ENCODE measurements at places on chromosomes 6 and 20.
A peak's percentile ranks its signal among the peaks of the same experiment; 100 is the strongest.

- peak; percentile 45 for DNase-seq
Measured at GRCh38 chr20:23245553-23246181, 104.9 kb upstream of the NXT1 start.

DNA sequence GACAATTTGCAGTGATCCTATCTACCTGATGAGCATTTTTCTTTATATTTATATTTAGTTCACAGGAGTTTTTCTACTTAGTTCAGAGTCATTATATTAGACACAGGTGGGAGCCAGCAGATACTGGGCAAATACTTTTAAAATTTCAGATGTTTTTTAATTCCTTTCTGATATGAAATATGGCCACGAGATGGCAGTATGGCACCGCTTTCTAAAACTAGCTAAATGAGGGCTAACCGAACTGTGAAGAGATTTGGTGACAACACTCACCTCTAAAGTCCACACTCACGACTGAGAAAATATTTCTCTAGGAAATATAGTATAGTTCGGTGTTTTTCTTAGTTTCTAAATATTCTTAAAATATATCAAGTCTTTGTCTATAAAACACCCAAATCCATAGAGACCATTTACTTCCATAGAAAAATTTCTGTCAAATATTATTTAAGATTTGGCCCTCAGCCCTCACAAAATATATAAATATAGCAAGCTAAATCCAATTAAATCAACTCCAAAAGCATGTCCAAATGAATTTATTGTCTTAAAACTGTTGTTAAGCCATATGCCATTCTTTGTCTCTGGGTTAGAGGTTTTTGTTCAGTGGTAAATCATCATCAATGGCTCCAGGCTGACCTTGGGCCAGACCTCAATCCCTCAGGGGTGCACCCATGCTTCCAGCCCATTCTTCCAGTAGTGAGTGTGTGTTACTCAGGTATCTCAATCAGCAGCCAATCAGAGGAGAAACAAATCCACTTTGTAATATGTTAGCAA, 63.6 kb downstream of the HUS1B start:
- peak; percentile 34 for DNase-seq

DNA sequence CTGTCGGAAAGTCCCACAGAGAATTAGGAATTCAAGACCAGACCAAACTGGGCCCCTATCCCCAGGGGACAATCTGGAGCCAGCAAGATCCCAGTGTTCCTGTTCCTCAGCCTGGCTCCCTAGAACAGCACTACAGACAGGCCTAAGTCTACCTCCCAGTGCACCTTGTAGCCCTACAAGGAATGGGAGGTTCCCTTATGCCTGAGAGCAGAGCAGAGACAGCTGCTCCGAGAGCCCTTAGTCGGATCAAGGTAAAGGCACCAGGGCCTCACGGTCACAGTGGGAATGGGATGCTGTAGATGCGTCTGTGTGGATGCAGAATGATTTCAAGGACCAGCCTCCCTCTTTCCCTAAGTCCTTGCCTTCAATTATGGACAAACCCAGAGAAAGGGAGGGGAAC, 204.5 kb upstream of the STXBP5 start:
- no peak for DNase-seq

DNA sequence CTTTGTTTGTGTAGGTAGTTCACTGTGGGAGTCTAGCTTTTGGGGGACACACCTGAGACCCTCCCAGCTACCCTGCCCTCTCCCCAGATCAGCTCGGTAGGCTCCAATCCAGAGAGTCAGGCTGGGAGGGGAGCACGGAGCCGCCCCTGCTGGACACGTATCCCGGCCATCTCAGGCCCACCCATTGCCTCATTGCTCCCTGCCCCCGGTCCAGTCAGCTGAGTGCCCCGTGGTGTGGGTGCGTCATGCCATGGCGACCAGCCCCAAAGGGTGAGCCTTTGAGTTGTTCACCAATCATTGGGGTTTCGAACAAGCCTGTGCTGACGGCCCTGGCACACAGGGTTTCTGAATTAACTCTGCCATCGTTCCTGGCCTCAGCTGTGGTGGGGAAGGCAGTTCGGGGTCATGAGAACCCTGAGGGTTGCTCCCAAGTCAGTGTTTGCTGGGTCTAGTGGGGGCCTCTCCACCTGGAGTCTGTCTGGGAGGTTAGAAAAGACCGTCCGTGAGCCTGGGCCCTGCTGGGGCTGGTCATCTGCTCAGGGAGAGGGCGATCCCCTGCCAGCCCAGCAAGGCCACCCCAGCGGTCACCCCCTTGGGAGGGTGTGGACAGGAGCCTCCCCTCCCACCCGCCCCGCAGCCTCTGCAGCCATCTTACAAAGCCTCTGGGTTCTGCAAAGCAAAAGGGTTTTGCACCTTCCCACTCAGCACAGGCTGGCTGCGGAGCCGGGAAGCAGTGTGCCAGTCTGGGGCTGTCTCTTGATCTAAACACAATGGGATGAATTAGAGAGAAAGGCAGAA, 34.5 kb downstream of the NTSR1 start:
- DNase-seq: no peak

DNA sequence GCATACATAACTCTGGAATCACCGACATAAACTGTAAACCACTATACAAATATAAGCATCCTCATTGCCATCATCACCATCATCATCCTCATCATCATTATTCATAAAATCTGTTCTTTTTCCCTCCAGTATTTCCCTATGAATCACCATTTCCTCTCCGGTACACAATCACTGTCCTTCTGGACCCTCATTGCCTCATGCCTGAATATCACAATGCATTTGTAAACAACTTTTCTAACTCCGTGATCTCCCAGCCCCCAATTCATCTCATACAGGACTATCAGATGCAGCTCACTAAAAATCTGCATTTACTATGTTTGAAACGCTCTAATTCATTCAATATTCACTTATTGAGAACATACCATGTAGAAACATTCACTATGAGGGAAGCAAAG, 339.7 kb downstream of the TBC1D32 start:
- DNase-seq: no peak

DNA sequence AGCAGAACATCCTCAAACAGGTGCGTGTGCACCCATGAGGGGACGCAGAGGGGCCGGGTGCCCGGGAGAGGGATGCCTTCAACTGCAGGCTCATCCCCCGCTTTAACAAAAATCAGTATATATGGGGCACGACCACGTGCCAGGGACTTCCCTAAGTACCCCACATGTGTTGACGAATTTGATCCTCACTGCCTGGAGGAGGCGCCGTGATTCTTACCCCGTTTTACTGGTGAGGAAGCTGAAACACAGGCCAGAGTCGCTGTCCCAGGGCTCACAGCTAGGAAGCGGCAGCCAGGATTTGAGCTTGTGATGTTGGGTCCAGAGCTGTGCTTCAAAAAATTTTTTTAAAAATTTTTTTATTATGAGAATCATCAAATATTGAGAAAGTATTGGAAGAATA, 44.8 kb downstream of the ITPR3 start:
- DNase-seq: no peak

GRCh38 chr6:144007478-144008119, 460 bp downstream of the PLAGL1 start:
- no peak for DNase-seq

- no peak for DNase-seq
Measured at GRCh38 chr6:26159357-26160273, 72.4 kb downstream of the HFE start.

GRCh38 chr20:63896264-63897105, 1.6 kb downstream of the DNAJC5 start:
- DNase-seq: peak; percentile 78

Data from GM19239 (cell line).